ENCODE measurements at places on chromosomes 7 and 10.

DNA sequence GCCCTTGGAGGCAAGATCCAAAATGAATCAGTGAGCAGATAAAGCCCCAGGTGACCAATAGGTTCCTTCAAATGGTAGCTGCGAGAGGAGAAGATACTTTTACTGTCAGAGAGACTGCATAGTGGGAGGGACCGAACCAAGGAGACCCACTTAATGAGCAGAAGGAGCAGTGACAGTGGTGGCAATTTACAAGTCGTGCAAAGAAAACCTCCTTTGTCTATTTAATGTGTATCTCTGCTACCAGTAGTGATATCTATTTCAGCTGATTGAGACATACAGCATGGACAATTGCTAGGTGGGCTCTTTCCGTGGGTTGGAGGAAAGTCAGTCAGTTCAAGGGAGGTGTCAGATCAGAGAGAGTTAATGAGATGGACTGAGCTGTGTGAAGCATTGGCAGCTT is 480.4 kb downstream of the GATA3 start:
- DNase-seq, result no peak

DNA sequence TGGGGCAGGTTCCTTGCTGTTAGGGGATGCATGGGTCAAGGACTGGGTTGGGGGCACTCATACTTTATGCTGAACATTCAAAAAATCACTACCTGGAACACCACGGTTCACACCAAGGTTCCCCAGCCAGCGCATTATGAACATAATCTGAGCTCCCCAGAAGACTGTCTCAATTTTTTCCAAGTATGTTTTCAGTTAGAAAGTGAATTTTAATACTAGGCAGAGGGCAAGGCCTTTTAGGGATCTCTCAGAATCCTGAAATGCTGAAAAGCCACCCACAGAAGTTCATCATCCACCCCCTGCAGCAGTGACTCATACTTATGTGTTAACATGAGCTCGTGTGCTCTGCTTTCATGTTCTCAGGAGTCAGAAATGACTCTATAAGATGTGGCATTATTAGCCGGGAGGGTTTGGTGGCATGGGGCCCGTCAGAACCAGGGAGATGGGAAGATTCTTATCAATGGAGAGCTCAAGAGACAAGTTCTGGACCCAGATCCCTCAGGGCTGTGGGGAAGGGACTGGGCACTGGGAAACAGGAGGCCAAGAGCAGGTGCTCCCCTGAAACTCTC is 185.2 kb upstream of the ITGB1 start:
- DNase-seq, result no peak

GRCh38 chr10:52474265-52474664 is 160.2 kb downstream of the DKK1 start:
- DNase-seq, result no peak

DNA sequence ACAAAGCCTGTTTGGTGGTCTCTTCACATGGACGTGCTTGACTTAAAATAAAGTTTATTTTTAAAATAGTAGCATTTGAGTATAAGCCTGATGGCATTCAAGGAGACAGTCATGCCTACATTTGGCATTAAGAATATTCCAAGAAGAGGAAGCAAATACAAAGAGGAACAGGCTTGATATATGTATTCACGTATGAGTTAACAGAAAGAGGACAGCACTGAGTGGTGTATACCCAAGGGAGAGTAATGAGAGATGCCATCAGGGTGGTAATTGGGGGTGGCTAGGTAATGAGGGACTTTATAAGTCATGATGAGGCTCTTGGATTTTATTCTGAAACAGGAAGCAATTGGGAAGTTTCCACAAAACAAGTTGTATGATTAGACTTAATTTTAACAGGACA is 363.3 kb downstream of the SEMA3D start:
- no peak for DNase-seq

GRCh38 chr10:130371156-130371555 is 235.0 kb downstream of the GLRX3 start:
- DNase-seq, result no peak

- DNase-seq, result peak; percentile 43
These were observed 72.3 kb upstream of the LEP start for GRCh38 chr7:128168667-128169210.

- DNase-seq, result no peak
These were observed 88.9 kb downstream of the IPMK start for GRCh38 chr10:58178811-58179210.

DNA sequence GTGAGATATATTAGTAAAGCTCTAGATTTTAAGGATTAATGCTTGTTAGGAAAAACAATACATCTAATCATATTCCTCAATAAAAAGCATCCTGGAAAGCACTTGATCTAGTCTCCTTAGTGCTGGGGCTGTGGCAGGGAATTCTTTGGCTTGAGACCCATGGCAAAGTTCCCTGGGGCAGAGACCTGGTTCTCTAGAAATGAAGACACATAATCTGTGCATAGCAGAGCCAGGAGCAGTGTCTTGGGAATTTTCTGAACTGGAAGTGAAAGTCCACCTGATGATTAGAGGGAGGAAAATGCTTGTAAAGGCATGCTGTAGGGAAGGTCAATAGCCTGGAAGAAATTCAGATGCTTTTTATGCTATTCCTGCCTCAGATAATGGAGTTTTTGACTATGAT is 247.4 kb downstream of the CDK14 start:
- no peak for DNase-seq

Measured in T47D (cell line).